Caco-2 (cell line): ENCODE measurements at places on chromosomes 16 and 17. TPM values are rescaled to one million over a fixed set of nuclear protein-coding genes. Genes with fewer than 3 reads are reported as not detected.

Gene KRT33A
- not detected in 2 replicates for total RNA-seq

Gene IL17C
- not detected in 2 replicates for total RNA-seq

Gene KRT36
- not detected in 2 replicates for total RNA-seq

Gene ENPP7
- 0.30 and 0.34 TPM in 2 replicates for total RNA-seq

Gene ACBD4
- total RNA-seq = 21.2 and 21.6 TPM in 2 replicates

Gene GLIS2
- 12.3 and 13.1 TPM in 2 replicates for total RNA-seq

Gene LRRC45
- 33.2 and 38.2 TPM in 2 replicates for total RNA-seq

Gene OR1A1
- total RNA-seq = not detected in 2 replicates

Gene SLC22A31
- 4.9 and 6.7 TPM in 2 replicates for total RNA-seq

Gene C17orf50
- not detected in 2 replicates for total RNA-seq
